NCI-H526 treated with DMSO at 0.1 percent for 48 hours (cell line): ENCODE measurements at places on chromosomes 2 and 18.

DNA sequence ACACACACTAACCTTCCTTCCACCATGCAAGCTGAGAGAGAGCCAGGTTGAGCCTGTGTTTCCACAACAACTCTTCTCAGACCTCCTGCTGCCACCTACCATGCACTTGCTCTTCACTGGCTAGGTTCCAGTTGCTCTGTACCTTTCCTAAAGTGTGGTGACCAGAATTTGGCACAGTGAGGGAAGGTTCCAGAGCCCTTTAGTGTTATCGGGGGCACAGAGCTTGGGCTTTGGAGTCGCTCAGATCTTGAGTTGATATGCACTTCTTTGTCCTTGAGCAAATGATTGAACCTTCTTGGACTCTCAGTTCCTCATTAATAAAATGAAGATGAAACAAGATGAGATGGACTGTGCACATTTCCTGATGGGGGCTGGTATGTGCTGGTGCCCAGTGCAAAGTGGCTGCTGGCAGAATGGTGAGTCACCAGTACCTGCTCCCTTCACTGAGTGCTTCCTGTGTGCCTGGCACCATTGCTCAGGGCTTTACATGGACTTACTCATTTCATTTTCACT is 47.1 kb downstream of the NEDD4L start:
- no peak for DNase-seq

DNA sequence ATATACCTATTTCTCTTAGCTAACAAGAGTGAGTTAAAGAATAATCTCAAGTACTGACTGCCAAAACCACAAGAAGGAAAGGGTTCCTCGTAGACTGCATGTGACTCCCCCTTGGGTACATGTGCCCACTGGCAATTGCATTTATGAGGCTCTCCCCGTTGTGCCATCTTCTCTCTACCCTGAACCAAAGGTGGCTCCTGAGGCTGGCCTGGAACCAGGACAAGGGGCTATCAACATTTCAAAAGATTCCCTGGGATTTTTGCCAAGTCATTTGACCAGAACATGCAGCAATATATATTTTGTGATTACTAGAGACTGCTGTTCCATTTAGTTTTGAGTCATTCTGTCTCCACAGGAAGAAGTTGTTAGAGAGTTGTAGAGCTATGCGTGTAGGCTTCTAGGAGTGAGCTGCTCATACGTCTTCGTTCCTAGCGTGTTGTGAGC is 45.8 kb downstream of the LAMA3 start:
- DNase-seq: no peak

- no peak for DNase-seq
Measured at GRCh38 chr2:58197894-58198293, 43.2 kb downstream of the FANCL start.

DNA sequence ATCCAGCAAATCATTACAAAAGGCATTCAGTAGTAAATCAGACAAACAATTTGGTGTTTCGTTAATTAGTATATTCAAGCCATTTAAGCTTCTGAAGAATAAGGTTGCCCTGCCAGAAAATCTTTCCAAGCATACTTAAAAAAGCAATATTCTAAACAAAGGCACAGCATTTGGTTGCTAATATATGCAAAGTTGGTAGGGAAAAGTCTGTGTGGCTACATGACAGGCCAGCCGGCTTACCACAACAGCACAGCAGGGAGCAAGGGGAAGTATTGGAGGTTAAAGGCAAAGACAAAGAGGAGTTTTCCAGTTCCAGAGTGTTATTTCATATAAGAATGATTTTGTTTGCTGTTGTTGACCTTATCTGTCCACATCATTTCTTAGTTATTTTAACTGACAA is 282.3 kb downstream of the MBD5 start:
- peak; percentile 49 for DNase-seq

DNA sequence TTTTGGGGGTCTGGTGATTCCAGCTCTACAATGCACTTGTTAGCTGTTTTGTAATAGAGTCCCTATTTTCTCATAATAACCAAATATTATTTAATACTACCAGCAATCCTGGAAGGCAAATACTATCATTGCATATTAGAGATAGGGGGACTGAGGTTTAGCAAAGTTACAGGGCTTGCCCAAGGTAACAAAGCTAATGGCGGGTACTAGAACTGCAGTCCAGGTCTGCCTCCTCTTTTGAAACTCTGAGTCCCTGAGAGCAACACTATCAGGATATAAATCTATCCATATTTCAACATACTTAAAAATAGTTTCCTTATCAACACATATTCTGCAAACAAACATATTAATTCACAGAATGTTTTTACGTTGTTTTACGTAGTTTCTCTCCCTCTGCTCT is 235.5 kb upstream of the ACVR2A start:
- DNase-seq: no peak

DNA sequence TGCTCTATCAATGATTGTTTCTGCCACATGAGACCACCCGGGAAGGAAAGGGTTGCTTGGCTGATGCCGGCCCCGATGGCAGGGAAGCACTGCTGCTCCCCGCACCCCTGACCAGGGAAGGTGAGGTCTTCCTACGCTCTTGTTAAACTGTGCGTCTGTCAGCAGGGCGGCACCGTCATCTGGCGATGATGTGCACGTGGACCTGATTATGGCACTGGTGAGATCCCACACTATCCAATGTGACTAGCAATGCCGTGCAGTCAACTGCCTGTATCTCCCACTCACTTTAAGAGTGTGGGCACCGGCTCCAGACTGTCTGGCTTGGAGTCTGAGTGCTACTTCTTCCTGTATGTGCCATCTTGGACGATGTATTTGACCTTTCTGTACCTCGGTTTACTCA is 209.2 kb downstream of the MYT1L start:
- DNase-seq: no peak

DNA sequence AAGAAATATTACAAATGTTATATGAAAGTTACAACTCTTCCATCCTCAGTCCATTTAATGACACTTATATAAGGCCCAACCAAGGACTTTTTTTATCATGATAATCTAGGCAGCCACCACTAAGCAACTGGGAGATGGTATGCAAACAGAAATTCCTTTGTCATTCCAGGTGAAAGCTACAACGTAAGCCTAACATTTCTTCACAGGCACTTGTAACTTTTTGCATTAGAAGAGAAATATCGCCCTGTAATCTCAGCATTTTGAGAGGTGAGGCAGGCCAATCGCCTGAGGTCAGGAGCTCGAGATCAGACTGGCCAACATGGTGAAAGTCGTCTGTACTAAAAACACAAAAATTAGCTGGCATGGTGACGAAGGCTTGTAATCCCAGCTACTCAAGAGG is 581.2 kb upstream of the SLC8A1 start:
- DNase-seq: no peak

DNA sequence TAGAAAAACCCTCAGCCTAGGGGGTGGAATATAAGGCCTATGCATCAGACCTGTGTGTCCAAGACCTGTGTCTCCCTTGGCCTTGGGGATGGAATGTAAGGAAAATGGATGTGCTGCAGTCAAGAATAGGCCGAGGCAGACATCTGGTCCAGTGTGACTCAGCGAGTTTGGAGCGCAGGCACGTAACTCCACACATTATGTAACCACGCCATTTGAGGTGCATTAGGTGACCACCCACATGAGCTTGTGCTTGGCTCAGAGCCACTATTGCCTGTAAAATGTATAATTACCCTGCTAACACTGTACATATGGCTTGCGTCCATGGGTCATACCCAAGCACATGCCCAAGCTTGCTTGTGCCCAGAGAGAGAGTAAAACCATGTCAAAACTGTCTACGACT is 580.9 kb upstream of the HNMT start:
- no peak for DNase-seq

DNA sequence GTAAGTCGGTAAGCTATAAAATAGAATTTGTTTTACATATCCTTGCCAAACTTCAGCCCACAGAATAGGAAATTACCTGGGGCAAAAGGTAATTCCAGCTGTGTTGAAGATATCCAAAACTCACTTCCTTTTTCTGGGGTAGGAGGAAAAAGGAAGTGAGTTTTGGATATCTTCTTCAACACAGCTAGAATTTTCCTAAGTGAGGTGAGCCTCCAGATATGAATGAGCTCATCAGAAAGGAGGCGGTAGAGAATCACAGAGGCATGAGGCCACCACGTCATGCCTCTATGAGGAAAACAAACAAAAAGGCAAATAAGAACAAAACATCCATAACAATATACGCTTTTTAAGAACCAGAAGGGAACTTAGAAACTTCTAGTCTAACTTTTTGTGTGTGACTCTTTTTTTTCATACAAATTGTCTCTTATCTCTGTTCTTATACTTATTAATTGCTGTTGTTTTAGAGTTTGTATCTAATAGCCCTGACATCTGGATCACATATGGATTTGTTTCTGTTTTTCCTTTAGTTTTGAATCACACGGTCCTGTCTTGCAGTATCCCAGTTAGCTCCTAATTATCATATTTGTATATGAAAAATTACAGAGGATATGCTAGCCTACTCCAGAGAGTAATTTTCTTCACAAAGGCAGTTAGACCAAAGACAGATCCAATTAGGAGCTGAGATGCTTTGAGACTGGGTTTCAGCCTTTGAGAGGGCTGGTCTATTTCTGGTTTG is 104.5 kb downstream of the RBM43 start:
- no peak for DNase-seq

DNA sequence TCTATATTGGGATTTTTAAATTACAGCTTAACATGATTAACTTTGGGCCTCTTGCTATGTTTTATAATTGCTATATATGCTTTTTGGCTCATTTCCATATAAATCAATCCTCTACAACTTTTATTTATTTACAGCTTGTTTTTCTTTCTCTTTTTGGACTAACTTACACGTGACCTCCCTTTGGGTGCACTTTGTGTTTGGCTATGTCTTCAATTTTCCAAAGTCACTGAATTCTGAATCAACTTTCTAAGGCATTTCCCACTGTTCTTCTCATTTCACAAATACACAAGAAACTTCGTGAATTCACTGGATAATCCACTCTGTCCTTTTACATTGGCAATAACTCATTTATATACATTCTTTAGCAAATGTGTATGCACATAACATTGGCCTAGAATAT is 5.4 kb upstream of the CPS1 start:
- no peak for DNase-seq

GRCh38 chr2:110837446-110838409 is 105.4 kb downstream of the ACOXL start:
- DNase-seq: no peak

- no peak for DNase-seq
Measured at GRCh38 chr2:239152239-239152915, 248.4 kb downstream of the HDAC4 start.

- no peak for DNase-seq
Measured at GRCh38 chr2:189146553-189146952, 33.0 kb downstream of the COL5A2 start.

DNA sequence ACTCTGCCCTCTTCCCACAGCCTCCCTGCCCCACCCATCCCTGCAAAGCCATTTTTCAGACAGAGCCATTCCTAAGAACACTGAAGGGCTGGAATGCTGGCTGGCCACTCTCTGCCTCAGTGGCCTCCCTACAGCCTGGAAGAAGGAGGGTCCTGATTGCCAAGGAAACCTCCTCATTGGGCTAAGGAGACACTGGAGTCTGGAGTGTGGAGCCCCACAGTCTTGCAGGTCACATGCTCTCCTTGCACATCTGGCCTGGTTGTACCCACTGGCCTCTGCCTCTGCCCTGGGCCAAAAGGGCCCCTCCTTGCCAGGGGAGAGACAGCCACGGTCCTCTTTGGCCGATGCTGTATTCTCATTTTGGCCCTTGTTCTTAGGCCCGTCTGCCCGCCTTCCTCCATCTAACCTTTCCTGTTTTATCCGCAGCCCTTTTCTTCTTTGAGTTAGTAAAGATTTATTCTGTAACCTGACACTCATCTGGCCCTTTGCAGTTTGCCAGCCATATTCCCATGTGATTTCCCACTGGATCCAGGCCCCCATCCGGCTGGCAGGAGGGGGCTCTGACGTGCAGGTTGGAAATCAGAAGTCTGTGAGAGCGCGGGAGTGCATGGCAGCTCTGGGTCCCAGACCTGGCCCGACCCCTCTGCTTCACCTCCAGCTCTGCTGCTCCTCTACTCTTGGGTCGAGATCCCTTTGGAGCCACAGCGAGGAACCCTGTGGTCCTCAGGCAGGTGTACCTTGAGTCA is 11.0 kb upstream of the CATIP start:
- no peak for DNase-seq

DNA sequence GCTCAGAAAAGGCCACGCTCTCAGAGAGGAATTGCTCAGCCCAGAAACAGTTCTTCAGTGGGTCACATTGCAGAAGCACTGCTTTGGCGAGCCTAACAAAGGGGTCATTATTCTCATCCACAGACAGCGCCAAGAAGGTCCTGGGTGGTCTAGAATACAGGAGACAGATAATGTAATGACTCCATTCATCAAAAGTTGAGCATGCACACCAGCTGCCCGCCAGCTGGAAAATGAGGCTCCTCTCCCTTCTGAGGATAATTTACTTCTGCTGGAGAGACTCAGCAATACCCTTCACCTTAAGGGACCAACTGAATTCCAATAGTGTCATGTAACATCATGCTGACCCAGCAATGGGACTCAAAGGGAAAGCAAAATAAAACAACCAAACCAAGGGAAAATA is 79.9 kb downstream of the TRIB2 start:
- no peak for DNase-seq

DNA sequence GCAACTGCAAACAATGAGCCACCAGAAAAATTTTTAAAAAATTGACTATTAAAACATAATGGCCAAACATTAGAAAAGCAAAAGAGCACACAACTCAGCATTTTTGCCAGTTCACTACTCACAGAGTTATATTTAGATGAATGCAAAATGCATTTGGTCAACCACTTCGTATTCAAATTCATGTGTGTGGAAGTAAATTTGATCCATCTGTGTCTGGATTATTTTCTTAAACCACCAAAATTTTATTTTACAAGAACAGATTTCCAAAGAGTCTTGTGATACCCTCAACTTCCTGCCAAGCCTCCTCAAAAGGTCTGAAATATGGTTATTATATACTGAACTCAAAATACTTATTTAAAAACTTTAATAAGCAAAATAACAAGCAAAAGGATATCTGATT is 57.4 kb downstream of the PPP1R1C start:
- peak; percentile 2 for DNase-seq

DNA sequence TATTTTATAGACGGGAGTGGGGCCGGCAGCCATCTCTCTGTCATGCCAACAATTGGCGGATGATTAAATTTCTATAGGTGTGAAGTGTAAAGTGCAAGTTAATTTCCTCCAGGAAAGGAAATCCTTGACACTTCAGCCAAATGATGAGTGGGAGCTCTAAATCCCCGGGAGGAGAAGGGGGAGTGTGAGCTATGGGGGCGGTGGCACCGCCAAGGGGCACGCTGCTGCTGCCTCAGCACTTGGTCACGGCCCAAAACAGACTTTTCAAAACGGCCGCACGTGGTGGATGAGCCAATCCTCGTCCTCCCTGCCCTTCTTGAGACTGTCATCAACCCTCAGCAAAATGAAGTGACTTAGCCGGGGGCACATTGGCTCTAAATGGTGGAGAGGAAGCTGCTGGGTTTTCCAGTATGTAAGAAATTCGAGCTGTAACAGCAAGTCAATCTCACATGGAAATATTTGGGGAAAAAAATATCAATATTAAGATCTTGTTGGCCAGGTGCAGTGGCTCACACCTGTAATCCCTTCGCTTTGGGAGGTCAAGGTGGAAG is 200.8 kb downstream of the TFCP2L1 start:
- DNase-seq: no peak

DNA sequence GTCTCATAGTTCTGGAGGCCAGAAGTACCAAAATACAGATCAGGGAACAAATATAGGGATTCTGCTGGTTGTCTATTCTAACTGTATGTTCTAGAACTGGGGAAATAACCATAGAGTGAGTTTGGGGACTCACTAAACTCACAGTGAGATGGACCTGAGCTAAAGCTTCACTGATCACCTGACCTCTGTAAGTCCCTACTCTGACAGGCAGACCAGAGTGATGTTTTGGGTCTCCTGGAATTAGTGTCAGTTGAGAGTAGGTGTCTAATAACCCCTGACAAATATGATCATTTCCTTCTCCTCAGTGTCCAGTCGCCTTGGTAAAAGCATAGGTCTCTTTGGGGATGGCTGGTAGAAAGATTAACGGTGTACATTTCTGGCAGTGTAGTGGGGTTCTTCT is 14.2 kb downstream of the PIKFYVE start:
- DNase-seq: no peak
